ENCODE measurements at places on chromosomes 2 and 18.

- no peak for DNase-seq
These were observed 154.1 kb upstream of the HDAC4 start for GRCh38 chr2:239554766-239555570.

DNA sequence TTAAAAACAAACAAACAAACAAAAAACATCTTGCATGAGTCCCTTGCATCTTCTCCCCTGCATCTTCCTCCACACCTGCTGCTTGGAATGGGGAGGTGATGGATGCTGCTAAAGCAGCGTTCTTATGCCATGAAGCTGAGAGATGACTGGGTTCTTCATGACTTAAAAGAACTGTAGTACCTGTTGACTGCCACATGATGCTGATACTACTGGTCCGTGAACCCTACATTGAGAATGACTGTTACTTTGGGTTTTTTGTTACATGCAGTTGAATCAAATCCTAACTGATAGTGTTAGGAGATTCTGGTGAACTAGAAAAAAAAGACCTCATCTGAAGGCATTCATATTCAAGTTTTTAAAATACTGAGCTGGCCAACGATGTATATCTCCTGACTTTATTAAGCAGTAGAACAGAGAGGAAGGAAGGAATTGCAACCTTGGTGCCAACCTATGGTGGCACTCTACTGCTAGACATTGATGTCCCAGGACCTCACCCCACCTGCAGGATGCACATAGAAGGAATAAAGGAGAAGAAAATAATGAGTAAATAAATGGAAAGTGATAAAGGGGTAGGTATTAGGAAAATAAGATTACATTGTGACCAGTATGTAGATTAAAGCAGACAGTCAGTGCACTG is 63.2 kb upstream of the SPAG16 start:
- DNase-seq, result no peak

DNA sequence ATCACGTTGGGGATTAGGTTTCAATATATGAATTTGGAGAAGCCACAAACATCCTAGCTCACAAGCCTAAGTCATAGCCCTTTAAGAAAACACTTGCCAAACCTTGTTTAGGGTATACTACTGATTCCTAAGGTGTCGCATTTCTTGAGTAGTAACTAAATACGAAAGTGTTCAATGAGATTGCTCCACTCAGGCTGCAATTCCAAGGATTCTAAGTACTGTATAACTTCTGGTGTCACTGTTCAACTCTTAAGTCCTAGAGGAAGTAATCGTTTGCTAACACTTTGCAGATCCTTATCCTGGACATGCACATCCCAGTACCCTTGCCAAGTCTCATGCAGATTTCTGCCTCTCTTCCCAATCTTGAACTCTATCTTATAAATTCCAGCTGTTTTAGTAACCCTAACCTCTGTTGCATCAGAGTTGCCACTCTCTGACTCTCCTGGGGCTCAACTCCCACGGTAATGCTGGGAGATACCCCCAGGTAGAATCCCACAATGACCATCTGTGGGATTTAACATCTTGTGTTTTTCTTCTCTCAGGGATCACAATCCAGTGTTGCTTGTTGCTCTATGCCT is 122.4 kb downstream of the HIBCH start:
- DNase-seq, result no peak

GRCh38 chr2:128773641-128774319 is 455.1 kb upstream of the HS6ST1 start:
- no peak for DNase-seq

DNA sequence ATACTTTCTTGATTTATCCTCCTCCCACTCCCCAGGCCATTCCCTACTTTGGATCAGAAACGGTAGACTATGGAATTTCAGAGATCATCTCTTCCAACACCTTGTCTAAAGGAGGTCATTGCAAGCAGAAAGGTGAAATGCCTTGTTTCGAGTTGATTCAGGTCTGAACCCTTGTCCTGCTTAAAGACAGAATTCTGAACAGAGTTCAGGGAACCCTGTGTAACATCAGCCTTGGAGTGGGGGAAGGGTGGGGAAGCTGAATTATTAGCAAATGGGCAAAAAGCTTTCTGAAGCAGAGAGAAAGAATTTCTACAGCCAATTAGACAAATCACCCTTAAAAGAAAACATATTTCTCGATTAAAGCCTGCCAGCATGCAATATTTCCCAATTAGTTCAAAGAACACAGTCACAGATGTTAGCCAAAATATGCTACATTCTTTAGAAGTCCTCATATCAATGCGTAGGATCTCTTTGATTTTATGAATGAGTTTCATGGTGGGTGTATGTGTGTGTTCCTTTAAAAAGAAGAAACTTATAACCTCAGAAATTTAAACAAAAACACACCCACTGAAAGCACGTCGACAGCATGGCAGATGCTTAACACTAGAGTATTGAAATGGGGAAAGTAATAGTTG is 353.1 kb downstream of the RND3 start:
- no peak for DNase-seq

DNA sequence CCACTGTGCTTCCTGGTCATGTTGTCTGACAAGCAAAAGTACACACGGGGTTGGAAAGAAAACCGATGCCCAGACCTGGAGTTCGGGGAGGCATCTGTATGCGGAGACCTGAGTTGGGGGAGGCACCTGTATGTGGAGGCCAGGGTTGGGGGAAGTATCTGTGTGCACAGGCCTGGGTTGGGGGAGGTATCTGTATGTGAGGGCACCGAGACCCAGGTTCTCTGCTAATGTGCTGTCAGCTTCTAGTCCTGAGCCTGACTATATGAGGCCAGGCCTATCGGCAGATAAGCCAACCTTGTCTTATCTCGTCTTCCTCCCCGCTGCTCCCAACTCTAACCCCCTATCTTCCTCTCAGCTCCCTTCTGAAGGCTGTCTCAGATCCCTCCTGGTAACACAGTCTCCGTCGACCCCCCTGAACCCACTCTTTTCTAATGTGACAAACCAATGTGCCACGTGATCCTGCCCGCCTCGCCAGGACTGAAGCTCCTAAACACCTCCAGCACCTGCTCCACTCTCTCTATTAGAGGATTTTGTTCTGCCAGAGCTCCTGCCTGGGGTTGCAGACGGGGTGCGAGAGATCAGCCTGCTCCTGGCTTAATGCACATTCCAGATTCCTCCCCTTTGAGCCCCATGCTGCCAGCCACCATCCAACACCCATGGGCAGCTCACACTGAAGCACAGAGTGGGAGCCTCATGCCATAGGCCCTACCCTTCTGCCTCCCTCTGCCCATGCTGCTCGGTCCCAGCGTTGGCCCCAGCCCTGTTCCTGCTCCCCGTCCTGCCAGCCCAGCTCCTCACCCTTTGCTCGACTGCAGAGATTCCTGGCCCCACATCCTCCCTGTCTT is 188.4 kb downstream of the SH3BP4 start:
- DNase-seq, result no peak

Measured in NCI-H1092 (cell line).